ENCODE measurements at places on chromosomes 3 and 15.

DNA sequence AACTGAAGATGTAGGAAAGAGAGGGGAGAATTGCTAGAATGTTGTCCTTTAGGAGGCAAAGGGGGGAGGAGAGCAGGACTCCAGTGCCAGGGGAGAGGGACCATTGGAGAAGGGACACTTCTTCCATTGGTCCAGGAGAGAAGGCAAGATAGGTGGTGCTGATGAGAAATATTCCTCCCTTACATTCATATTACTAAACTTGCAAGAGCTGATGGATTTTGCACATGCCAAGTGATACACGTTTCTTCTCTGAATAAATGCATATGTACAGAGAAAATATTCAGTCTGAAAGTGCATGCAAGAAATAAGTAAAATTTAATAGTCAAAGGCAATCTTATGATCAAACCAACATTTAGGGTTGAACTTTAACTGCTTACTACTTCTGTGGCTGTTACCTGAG lies 21.5 kb upstream of the SPTSSB start:
- DNase-seq = no peak

DNA sequence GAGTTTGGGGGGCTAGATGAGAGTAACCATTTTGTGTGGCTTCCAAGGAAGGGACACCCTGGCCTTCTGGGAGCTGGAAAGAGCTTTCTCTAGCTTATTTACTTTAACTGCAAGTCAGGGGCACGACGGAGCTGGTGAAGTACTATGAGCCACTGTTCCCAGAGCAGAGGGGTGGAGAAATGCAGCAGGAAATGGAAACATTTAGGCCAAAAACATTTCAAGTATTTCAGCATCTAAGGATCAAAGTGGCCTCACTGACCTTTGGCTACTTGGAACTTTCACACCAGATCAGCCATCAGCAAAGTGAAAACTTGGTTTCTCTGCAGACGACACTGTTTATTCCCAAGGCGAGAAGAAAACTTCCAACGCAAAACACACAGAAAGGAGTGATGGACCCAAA lies 7.9 kb downstream of the DGKG start:
- no peak for DNase-seq

- DNase-seq = no peak
Observed at GRCh38 chr3:149615731-149616221, 42.0 kb downstream of the WWTR1 start.

- no peak for DNase-seq
Observed at GRCh38 chr3:8766148-8766547, 3.3 kb downstream of the OXTR start.

DNA sequence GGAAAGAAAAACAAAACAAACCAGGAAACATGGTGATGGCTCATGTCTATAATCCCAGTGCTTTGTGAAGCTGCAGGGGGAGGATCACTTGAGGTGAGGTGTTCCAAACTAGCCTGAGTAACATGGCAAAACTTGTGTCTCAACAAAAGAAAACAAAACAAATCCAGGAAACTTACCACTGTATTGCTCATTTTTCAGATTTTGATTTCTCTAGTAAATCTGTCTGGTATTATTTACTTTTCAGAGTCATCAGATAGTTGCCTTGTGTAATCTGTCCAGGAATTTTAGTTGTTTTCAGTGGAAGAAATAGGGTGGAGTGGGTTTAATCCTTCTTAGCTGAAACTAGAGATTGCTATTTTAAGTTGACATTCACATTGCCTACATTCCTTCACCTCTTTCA lies 91.8 kb upstream of the ALCAM start:
- peak; percentile 9 for DNase-seq

All from HTR-8/SVneo (cell line).